RPMI7951 (cell line): ENCODE measurements at places on chromosomes 5 and 9. TPM values are rescaled to one million over a fixed set of nuclear protein-coding genes. Genes with fewer than 3 reads are reported as not detected.

DNA sequence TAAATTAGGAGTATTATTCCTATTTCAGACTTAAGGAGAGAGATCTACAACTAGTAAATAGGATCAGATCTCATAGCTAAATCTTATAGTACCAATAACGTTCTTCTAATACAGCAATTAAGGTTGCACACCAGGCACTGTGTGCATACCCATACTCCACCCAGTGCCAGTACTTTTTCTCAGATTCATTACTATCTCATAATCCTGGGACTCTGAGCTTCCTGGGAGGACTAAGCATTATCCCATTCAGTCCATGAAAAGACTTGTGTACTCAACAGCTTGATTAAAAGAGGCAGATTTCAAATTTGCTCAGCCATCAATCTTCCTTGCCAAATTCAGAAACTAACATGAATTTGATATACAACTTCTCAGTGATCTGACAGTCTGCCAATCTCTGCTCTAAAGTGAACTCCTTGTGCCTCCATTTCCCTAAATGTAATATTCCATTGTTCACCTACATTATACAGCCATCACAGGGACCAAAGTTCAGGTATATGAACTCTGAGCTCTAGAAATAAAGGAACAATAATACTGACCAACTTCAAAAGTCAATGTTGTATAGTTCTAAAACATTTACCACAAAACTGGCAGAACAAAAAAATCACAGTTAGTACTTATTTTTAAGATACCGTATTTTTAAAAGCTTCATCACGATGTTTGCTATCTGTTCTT lies 7.2 kb downstream of the STRBP start:
- DNase-seq = no peak

DNA sequence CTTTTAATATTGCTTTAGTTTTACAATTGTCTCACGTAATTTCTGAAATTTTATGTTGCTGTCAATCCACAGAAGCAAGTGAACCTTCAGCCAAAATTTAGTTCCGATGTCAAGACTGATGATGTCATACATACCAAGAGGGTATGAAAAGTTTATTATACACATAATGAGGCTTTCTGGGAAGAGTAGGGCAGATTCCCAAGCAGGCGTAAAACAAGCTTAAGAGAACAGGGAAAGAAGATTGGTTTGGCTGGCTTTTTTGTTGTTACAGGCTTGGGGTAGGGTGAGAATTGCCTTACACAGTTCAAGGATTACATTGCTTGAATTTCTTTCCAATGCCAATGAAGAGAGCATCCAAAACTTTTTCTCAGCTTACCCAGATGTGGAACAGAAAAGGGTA lies 1962.9 kb upstream of the CDH6 start:
- DNase-seq = no peak

DNA sequence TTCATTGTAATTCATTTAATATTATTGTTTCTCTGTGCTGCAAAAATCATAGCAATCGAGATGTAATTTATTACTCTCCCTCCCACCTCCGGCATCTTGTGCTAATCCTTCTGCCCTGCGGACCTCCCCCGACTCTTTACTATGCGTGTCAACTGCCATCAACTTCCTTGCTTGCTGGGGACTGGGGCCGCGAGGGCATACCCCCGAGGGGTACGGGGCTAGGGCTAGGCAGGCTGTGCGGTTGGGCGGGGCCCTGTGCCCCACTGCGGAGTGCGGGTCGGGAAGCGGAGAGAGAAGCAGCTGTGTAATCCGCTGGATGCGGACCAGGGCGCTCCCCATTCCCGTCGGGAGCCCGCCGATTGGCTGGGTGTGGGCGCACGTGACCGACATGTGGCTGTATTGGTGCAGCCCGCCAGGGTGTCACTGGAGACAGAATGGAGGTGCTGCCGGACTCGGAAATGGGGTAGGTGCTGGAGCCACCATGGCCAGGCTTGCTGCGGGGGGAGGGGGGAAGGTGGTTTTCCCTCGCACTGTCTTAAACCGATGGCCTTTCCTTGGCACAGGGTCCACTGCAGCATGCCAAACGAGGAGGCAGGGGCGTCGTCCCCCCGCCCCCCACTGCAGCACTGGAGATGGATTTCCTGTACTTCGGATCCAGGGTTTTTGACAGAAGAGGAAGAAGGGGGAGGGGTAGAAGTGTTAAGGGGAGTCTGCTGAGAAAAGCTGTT lies at the start of gene APC:
APC (plus strand) TSS at position 423 of the 728 bp plus-strand sequence. CDS start 17,006 bp downstream, outside the sequence.
- DNase-seq = peak; percentile 87

- DNase-seq = no peak
These were observed 25.1 kb downstream of the NFX1 start for GRCh38 chr9:33315371-33315770.

DNA sequence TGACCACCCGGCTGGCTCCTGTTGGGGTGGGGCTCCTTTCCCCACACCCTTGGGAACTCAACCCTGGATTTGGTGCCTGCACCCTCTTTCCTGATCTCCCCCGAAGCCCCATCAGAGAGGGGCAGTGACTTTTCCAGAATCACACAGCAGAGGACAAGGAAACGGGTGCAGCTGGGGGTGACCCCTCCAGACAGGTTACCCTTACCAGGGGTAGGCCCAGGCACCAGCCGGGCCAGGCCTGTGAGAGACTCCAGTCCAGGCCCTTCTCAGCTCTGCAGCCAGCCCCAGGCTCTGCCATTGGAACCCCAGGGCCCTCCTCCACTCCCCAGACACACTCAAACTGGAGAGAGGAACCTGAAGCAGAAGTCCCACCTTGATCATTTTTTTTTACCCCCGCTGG lies 19.0 kb upstream of the PHYHD1 start:
- DNase-seq = no peak

GRCh38 chr9:19379283-19379682 lies 753 bp downstream of the RPS6 start:
- DNase-seq = no peak

DNA sequence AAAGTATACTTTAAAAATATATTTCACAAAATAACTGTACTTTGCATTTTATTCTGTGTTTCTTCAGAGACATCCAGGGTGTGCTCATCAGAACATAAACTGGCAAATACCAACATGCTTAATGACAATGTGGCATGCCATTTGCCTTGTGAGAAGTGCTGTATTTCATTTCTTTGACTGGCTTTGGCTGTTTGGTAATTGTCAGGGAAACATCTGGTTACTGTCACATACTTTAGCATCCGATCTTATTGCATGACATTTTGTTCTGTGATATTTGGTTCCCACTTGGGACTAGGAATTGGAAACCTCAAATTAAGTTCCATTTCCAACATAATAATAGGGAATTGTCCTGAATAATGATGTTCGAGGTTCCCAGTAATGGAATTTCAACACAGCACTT lies 96.5 kb downstream of the FGF10 start:
- no peak for DNase-seq

PTAR1 gene
- total RNA-seq = 53.5 and 58.0 TPM in 2 replicates

NMUR2 gene
- not detected in 2 replicates for total RNA-seq
